ENCODE measurements at places on chromosomes 7 and 10.

- no peak for DNase-seq
These were observed 82.3 kb upstream of the PPIF start for GRCh38 chr10:79264942-79265341.

- no peak for DNase-seq
These were observed 18.7 kb downstream of the YKT6 start for GRCh38 chr7:44219371-44220045.

DNA sequence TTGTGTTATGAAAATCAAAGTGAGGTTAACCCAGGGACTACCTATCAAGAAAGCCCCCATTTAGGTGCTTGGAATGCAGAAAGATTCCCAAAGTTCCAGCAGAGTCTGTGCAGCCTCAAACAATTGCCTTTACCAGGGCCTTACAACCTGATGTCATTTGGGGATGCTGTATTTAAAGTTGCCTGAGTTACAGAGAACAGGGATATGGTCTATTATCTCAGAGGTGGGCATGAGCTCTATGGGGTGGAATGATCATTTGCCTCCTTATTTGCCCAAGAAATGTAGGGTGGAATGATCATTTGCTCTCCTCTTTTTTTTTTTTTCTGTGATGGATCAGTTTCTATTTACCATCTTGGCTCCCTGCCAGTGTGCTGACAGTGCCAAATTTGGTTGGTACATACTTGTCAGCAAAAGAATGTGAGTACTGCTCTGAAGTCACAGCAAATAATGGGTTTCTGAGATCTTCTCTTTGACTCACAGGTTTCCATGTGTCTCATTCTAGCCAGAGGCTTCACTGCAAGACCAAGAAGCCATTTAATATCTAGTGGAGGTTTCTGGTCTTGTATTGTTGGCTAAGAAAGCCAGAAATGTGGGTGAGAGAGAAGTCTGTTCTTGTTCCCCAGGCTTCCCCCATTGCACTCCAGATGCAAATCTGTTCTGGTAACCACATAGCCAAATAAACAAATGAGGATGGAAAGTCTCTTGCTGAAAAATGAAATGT, 45.5 kb upstream of the ZNRF2 start:
- DNase-seq: peak; percentile 38

- peak; percentile 64 for DNase-seq
These were observed 11.8 kb downstream of the SLC25A13 start for GRCh38 chr7:96310110-96310509.

DNA sequence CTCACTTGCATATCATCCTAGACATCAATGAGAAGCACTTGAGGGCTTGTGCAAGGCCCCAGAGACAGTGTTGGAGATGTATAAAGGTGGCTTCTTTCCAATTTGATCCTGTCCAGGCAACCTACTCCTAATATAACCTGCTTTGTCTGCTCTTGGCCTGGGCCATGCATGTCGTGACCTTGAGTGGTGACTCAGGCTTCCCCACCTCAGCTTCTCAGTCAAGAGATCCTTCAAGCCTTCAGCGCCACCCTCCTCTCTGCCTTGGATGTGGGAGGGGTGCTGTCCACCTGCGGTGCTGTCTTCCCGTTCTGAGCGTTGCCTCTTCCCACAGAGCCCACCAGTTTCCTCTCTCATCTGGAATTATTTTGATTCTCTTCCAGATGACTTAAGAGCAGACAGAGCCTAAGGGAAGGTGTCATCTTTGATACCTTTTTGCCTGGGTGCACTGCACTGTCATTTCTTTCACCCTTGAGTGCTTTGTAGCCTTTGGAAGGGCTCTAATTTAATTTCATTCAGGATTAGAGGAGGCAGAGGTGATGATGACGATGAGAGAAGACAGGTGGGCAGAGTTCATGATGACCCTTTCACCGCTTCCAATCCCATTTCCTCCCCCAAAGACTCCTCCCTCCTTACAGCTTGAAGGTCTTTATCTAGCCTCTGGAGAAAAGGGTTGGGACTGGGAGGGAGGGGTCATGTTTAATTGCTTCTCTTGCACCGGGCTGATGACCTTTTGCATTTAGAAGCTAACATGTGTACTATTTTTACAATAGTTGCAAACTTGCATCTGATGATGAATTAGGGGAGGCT, 6.9 kb downstream of the LSMEM1 start:
- no peak for DNase-seq

DNA sequence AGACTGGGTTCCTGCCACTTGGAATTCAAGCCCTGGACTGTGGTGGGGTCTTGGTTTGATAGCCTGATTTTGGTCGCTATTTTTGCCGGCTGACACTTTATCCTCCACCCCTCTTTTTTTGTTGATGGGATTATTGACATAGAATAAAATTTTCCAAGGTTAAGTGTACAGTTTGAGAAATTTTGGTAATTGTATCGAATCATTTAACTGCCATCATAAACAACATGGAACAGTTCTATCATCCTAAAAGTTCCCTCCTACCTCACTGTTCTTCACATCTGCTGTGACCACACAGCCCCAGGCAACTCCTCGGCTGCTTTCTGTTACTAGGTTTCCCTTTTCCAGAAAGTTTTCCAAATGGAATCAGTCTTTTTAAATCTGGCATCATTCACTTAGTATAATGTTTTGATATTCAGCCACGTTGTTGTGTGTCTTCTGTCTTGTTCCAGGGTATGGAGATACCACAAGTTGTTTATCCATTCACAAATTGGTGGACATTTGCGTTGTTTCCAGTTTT, 50.6 kb upstream of the STEAP1B start:
- no peak for DNase-seq

GRCh38 chr7:134890246-134891240, 95.8 kb upstream of the AGBL3 start:
- peak; percentile 84 for DNase-seq

- no peak for DNase-seq
These were observed 552.5 kb upstream of the SORCS1 start for GRCh38 chr10:107717046-107717445.

GRCh38 chr10:34624323-34625153, 190.6 kb downstream of the PARD3 start:
- DNase-seq: no peak

GRCh38 chr7:134885967-134886352, 100.3 kb upstream of the AGBL3 start:
- no peak for DNase-seq
